Mesenteric fat pad (tissue), 1 donor: ENCODE measurements at places on chromosomes 4 and X. TPM values are rescaled to one million over a fixed set of nuclear protein-coding genes. Genes with fewer than 3 reads are reported as not detected.

PPA2 gene
- total RNA-seq = 67.2 TPM

SLC7A11 gene
- total RNA-seq = 0.93 TPM

FAM50A gene
- total RNA-seq = 88.3 TPM

SRPX2 gene
- total RNA-seq = 224 TPM

AMBN gene
- not detected for total RNA-seq

IDUA gene
- total RNA-seq = 34.7 TPM

ETDA gene
- total RNA-seq = not detected

CPE gene
- 90.4 TPM for total RNA-seq

STATH gene
- total RNA-seq = not detected

KIT gene
- 7.8 TPM for total RNA-seq
